ENCODE measurements at places on chromosomes 12 and 14. TPM values are rescaled to one million over a fixed set of nuclear protein-coding genes. Genes with fewer than 3 reads are reported as not detected.

Gene SLC25A21
- total RNA-seq = 0.55 TPM

Gene NKX2-1
- total RNA-seq = not detected

Gene GTF2H3
- 7.6 TPM for total RNA-seq

Gene RASSF9
- total RNA-seq = 2.9 TPM

Gene MGP
- total RNA-seq = 454 TPM

Gene NOXRED1
- not detected for total RNA-seq

Gene RIMBP2
- total RNA-seq = 0.04 TPM

Gene NEUROD4
- not detected for total RNA-seq

Gene CCDC196
- not detected for total RNA-seq

Gene C12orf50
- total RNA-seq = not detected

Gene POP5
- total RNA-seq = 21.8 TPM

Gene A2M
- 340 TPM for total RNA-seq

Gene OR6C75
- not detected for total RNA-seq

Gene AMN
- total RNA-seq = not detected

Gene RECQL
- 17.8 TPM for total RNA-seq
